ENCODE measurements at places on chromosomes 12 and 14.

- DNase-seq, result no peak
Measured at GRCh38 chr12:115394496-115395220, 710.7 kb upstream of the TBX3 start.

DNA sequence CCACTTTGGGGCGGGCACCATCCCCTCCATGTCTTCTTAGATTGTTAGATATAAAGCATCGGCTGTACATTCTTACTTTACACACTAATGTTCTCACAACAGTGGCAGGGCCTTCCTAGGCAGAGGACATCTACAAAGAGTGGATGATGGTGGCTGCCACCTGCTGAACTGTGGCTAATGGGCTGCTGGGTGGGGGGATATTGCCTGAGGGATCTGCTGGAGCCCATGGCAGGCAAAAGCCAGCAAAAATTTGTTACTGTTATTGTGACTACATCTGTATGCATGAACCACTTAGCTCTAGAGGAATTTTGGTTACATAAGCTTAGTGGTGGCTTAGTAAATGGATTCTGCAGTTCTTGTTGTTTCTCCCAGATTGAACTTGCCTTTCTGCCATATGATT is 52.6 kb downstream of the DIP2B start:
- DNase-seq, result no peak

DNA sequence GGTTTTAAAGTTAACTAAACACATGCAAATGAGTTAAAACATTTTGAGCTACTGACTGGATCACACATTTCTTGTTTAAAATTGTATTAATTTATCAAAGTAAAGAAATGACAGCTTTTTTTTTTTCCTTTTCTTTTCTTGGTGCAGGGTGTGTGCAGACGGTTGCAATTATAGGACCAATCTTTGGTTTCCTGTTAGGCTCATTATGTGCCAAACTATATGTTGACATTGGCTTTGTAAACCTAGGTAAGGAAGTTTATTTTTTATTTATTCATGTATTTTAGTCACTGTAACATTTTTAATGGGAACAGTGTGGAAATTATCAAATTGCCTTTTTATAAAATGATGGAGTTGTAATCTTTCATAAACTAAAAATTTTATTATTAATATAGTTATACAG is 21.9 kb downstream of the SLCO1C1 start:
- DNase-seq, result no peak

- no peak for DNase-seq
Measured at GRCh38 chr14:61426048-61426447, 104.7 kb downstream of the PRKCH start.

- no peak for DNase-seq
Measured at GRCh38 chr14:57928732-57929131, 62.8 kb upstream of the SLC35F4 start.

DNA sequence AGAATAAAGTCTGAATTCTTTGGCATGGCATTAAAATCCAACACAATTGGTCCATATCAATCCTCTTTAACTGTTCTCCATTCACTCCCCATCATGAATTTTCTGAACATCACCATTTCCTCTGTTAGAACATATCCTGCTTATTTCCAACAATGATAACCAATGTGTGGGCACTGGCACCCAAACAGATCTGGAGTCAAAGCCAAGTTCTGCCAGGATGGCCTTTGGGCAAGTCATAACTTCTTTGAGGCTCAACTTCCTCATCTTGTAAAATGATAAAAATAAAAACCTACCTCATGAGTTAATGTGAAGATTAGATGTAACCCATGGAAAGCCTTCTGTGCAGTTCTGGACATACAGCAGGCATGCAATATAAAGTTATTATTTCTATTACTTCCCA is 12.5 kb downstream of the PAWR start:
- DNase-seq, result no peak

DNA sequence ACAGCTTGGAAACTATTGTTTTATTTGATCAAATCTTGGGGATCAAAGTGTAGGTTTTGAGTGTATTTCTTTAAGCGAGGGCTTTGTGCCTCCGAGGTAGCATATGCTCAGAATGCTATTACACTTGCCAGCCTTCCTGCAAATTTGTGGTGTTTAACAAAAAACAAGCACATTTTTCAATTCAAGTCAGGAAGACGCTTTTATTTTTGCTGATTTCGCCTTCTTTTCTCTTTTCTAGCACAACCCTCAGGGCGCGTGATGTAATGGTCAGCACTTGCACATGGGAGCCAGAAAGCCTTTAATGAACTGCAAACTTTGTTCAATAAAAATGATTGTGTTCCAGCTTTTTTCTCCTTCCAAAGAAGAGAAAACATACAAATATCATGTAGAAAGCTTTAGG is 466.5 kb downstream of the PRKD1 start:
- no peak for DNase-seq

- no peak for DNase-seq
Measured at GRCh38 chr12:63266988-63267387, 116.0 kb upstream of the AVPR1A start.

GRCh38 chr12:120164293-120164692 is 30.2 kb downstream of the GCN1 start:
- DNase-seq, result no peak

DNA sequence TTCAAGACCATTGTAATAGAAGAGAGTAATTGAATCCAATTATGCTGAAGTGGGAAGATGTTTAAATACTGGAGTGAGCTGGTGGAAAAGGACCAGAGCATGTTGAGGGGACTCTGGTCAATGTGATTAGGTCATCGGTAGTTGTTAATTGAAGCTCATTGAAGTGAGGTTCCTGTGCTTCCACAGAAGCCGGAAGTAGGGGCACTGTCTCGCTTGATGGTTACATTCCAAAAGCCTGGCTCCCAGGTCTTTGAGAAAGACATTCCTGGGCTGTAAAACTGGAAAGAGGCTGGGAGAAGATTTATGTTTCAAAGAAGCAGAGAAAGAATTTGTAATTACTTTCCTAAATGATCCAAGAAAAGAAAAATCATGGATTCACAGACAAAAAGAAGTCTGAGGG is 12.3 kb upstream of the CLECL1 start:
- no peak for DNase-seq

- no peak for DNase-seq
Measured at GRCh38 chr12:116339062-116339461, 61.6 kb upstream of the MED13L start.

DNA sequence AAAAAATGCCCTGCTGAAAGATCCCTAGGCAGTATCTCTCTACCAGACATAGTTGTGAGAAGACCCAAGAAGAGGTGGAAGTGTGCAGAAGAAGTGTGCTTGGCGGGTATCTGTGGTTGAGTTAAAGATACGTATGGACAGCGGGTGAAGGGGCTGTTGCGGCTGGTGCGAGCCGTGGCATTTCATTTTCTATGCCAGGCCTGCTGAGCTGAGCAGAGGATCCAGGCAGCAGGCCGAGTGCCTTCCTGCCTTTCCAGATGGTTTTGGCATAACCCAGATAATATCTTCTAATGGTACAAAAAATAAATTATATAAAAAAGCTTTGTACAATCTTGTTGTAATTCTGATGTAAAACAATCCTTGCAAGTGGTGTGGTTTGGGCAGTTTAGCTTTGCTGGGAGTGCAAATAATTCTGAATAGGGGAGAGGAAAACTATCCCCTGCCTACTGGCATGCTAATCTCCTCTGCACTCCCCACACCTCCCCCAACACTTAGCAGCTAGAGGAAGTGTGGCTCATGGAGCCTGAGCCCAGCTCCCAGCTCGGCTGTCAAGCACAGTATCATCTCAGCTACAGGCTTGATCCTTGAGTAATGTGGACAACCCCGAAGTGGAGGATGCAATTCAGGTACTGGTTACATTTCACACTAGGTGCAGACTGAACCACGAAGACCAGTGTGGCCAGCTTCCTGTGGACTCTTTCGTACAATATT is 168.9 kb downstream of the VRK1 start:
- DNase-seq, result no peak

DNA sequence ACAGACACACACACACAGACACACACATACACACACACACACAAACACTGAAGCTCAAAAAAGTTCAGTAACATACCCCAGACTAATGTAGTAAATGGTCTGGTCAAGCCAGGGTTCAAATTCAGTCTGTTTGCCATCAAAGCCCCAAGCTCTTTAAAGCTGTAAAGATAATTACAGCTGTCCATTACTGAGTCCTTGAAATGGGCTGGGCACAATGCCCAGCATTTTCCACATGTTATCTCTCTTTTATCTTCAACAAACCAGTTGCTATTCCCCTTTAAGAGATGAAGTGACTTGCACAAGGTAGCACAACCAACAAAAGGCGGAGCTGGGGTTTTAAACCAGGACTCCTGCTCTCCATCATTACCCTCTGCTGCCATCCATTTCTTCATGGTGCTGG is 7.6 kb upstream of the UNC119B start:
- no peak for DNase-seq

GRCh38 chr12:113802966-113803758 is 163.0 kb downstream of the RBM19 start:
- no peak for DNase-seq
